ENCODE measurements at places on chromosomes 2 and 18.

- DNase-seq, result no peak
Measured at GRCh38 chr2:37645362-37645761, 26.1 kb downstream of the CDC42EP3 start.

DNA sequence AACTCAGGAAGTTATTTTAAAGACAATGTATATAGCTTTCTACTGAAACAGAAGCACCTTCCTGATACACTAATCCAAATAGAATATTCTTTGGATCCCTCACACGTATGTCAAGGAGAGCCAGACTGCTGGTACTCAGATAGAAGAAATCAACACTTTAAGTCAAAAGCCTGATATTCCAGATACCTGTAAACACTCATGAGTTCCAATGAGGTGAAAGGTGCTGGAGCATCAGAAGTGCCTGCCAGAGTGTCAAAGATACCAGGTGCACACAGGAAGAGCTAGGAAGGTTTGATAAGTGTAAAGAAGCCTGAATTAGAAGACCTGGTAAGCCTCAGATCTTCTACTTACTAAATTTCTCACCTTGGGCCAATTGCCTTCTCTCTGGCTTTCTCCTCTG lies 226.3 kb upstream of the SP5 start:
- DNase-seq, result no peak

GRCh38 chr2:107992069-107992468 lies 5.7 kb downstream of the SLC5A7 start:
- DNase-seq, result no peak

DNA sequence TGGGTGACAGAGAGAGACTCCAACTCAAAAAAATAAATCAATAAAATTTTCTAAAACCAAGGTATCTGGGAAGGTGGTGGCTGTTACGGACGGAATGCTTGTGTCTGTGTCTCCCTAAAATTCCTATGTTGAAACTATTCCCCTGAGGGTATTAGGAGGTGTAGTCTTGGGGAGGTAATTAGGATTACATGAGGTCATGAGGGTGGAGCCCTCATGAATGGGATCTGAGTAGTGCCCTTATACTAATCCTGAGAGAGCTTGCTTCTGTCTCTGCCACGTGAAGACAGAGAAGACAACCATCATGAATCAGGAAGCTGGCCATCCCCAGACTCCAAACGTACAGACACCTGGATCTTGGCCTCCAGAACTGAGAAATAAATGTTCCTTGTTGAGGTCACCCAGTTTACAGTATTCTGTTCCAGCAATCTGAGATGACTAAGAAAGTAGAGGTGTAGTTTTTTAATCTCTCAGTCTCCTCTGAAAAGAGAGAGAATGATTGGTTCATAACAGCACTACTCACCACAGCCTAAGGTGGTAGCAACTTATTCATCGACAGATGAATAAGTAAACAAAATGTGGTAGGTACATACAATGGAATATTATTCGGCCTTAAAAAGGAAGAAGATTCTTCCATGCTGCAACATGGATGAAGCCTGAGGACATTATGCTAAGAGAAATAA lies 38.4 kb downstream of the TGFBRAP1 start:
- DNase-seq, result no peak

DNA sequence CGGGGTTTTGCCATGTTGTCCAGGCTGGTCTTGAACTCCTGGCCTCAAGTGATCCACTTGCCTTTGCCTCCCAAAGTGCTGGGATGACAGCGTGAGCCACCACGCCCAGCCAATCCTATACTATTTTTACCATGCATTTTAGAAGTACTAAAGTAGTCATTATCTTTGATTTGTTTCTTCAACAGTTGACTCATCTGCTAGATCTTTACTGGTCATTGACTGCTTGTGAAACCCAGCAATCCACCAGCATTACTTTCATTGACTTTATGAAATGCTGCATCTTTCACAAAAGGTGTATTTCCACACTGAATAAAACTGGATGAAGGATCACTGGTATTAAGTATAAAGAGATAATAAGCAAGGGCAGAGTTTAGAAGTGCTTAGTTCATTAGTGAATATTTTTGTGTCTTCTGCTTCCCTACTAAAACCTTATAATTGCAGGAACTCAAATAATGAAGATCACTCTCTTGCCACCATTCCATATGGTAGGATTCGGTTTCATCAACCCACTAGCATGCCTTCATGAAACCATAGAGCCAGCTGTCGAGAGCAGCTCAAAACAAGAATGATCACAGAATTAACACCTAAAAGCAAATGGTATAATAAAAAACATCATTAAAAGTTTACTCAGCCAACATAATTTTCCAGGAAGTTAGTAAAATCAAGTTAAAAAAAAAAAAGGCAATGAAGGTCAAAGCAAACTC lies 33.1 kb downstream of the IRS1 start:
- DNase-seq, result no peak

DNA sequence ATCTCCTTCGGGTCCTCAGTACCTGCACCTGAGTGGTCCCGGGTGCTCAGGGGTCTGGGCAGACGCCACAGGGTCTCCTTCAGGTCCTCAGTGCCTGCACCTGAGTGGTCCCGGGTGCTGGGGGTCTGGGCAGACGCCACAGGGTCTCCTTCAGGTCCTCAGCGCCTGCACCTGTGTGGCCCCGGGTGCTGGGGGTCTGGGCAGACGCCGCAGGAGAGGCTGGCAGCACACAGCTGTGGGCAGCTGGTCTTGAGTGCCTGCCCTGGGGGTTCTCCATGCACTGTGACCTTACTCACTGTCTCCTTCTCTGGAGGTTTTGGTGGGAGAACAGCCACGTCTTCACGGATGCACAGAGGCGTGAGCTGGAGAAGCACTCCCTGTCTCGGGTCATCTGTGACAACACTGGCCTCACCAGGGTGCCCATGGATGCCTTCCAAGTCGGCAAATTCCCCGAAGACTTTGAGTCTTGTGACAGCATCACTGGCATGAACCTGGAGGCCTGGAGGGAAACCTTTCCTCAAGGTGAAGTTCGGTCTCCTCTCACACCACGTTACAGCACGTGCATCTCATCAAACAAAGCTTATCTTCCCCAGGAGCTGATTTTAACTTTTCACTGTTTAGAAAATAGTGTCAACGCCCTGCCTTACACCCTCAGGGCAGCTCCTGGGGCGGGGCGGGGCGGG lies 82.6 kb downstream of the TPO start:
- DNase-seq, result no peak

DNA sequence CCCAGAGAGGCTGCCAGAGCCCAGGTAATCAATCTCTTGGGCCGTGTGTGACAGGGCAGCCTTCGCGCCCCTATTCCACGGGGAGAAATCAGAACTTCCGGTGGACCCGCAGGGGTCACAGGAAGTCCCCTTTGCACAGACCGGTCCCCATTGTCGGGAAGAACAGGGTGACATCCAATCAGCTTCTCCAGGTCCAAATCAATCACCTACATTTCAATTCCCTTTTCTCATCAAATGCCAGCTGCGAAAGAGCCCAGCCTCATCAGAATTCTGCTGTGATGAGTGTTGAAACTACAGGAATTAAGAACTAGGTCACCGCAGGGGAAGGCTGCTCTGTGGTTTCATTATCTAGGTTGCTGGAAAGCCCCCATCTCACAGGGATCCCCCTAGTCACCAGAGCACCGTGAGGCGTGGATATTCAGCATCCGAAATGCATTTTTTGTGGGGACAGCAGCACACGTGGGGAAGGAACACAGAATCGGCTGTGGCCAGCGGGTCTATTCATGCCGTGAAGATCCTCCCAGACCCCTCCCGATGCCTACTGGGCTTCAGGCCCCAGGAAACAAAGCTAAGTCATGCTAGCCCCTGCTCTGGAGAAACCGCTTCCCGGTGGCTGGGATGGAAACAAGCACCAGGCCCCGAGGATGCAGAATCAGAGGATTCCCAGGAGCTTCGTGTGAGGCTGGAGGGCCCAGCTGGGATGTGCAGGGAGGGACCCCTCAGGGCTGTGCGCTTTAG lies 193.7 kb upstream of the ID2 start:
- peak; percentile 59 for DNase-seq

GRCh38 chr2:171341394-171342066 lies 92.3 kb downstream of the METTL8 start:
- no peak for DNase-seq

- no peak for DNase-seq
Measured at GRCh38 chr2:189527812-189528592, 52.6 kb downstream of the SLC40A1 start.

- DNase-seq, result no peak
Measured at GRCh38 chr2:17171446-17172049, 346.7 kb downstream of the RAD51AP2 start.

- DNase-seq, result no peak
Measured at GRCh38 chr18:40925071-40925541, 1029.9 kb upstream of the PIK3C3 start.

- DNase-seq, result no peak
Measured at GRCh38 chr18:36912887-36913286, 84.0 kb downstream of the KIAA1328 start.

DNA sequence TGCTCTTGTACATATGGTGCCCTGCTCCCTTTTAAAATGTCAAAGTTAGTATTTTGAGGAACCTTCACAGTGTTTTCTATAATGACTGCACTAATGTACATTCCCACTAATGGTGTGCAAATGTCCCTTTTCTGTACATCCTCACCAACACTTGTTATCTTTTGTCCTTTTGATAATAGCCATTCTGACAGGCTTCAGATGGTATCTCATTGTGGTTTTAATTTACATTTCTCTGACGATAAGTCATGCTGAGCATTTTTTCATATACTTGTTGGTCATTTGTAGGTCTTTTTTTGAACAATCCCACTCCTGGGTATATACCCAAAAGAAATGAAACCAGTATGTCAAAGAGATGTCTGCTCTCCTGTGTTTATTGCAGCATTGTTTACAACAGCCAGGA lies 268.3 kb downstream of the FBXO15 start:
- no peak for DNase-seq

DNA sequence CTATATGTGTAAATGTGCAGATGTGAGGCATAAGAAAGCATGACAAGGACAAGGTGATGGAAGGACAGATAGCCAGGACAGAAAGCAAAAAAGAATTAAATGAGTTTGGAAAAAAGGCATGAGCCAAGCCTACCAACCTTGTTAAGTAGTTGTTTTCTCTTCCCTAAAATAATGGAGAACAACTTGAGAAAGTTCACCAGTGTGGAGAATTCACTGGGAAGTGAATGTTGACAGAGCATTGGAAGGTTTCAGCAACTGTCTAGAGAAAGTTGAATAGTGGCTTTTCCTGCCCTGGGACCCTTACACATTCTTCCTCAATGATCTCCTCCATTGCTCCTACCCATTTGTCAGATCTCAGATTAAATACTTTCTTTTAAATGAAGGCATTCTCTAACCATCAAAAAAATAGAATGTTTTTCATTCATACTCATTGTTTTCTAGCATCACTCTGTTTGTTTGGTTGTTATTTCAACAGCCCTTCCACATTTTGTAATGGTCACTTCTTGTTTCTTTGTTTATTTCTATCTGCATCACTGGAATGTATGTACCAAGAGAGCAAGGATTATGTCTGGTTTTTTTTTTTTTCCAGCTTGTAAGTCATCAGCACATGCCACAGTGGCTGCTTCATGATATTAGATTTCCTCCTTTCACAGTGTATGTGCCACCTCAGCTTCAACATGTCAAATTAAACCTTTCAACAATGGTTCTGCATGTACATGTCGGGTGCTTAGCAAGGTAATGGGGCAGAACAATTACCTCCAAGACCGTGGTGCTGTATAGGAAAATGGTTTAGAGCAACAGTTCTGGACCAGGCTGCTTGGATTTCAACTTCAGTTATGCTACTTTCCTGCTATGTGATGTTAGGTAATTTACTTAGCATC lies 586.0 kb upstream of the VRK2 start:
- no peak for DNase-seq

DNA sequence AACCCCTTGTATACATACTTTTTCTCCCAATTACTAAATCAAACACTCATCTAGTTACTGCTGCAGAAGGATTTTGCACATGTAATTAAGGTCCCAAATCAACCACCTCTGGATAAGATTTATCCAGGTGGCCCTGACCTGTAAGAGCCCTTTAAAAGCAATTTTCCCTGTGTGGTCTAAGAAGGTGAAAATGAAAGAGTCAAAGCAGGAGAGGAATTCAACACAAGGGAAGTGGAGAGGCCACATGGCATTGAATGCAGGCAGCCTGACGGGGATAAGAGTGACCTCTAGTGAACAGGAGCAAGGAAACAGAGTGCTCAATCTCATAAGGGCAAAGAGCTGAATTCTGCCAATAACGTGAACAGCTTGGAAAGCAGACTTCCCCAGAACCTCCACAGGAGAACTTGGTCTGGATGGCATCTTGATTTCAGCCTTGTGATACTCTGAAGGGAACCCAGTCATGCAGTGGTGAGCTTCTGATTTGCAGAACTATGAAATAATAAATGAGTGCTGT lies 27.2 kb downstream of the PPP3R1 start:
- no peak for DNase-seq

- DNase-seq, result no peak
Measured at GRCh38 chr2:102025583-102026267, 34.0 kb downstream of the IL1R2 start.

DNA sequence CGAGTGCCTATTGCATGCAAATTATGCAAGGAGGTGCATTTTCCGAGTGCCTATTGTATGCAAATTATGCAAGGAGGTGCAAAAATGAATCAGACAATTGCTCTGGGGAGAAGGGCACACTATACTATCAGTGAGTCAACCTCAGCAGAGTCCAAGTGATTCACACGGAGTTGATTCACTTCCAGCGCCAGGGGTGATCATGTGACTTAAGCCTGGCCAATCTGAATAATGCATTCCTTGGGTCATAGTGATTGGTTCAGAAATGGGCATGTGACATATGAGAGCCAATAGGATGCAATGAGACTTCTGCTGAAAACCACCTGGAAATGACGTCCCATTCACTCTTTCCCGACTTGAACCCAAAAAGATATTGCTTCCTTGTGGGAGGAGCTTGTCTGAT lies 152.2 kb downstream of the DAW1 start:
- no peak for DNase-seq

DNA sequence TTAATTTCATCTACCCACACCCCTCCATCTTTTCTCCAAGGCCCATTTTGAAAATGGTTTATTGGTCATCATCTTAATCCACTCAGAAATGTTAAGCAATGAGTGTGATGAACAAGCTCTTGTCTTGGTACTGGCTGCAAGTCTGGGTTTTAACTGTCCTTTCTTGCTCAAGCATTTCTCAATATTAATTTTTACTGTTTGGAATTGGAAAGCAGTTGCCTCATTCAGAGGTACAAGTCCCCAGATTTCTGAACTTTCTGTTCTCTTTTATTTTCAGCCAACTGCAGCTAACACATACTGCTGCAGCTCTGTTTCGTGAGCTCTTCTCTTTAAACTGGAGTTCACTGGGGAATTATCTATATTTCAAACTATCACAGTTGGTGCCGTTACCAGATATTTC lies 99.4 kb upstream of the TEX51 start:
- no peak for DNase-seq

GRCh38 chr2:56299171-56299691 lies 115.4 kb downstream of the CCDC85A start:
- DNase-seq, result no peak

GRCh38 chr2:10135296-10136089 lies 13.0 kb downstream of the RRM2 start:
- DNase-seq, result no peak
